T-helper 17 cell (primary cell): ENCODE measurements at places on chromosomes 16 and 17. TPM values are rescaled to one million over a fixed set of nuclear protein-coding genes. Genes with fewer than 3 reads are reported as not detected.

DNA sequence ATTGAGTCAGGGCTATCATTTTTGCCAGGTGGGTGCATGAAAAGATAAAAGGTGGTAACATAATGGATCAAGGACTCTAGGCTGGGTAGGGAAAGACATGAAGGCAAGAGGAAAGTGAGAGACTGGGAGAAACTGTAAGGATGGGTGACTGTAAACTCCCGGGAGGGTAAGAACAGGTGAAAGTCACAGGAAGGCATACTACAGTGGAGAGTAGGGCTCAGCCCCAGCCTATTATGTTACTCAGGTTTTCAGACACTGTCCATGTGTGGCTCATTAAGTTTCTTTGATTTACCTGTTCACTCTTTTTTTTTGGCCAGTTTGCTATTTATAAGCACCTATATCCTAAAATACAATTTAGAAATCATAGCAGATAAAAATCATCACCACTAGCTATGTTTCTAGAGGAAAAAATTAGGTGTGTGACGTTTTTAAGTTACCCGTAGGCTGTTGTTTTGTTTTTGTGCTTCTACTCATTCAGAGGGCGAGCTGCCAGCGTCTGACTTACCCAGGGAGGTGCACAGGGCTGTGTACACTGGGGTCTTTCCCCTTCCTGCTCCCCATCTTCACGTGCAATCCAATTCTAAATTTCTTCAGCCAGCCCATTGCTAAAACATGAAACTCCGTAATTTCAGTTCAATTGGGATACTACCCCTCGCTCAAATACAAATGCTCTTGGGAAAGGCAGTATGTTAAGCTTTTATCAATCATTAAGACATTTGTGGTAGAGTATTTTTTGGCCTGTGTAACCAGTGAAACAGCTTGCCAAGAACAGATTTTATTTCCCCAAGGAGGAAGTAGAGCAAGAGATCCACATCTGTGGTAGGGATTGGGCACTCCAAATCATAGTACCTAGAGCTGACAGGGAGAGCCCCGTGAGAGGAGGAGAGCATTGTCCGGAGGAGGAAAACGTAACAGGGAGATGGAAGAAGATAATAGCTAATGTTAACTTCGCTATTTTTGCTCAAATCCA, 21.7 kb upstream of the VWA3A start:
- no peak for DNase-seq

DNA sequence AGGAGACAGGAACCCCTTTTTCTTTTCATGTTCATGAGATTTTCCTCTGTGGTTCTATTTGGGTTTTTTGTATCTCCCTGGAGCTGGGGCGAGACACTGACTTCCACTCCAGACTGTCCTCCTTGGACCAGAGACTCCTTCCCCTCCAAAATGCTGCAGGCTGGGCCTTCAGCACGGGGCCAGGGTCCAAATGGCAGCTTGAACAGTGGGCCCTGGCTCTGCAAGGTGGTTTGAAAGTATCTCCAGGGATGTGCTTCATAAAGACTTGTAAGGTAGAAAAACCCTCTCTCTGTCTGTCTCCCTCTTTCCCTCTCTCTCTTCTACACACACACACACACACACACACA, 236.1 kb downstream of the ZNF423 start:
- no peak for DNase-seq

DNA sequence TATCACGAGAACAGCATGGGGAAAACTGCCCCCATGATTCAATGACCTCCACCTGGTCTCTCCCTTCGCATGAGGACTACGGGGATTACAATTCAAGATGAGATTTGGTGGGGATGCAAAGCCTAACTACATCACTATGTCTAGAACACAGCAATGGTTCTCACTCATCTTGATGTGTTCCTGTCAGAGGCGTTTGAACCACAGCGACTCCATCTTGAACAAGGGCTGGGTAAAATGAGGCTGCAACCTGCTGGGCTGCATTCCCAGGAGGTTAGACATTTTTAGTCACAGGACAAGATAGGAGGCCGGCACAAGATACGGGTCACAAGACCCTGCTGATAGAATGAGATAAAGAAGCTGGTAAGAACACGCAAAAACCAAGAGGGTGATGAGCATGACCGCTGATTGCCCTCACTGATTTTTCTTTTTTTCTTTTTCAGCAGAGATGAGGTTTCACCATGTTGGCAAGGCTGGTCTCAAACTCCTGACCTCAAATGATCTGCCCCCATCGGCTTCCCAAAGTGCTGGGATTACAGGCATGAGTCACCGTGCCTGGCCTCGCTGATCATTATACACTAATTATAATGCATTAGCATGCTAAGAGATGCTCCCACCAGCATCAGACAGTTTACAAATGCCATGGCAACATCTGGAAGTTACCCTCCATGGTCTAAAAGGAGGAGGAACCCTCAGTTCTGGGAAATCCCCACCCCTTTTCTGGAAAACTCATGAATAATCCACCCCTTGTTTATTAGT, 3.0 kb upstream of the PPY start:
- DNase-seq = no peak

GRCh38 chr16:24991349-24991748, 23.8 kb downstream of the ARHGAP17 start:
- no peak for DNase-seq

- DNase-seq = no peak
Measured at GRCh38 chr17:83133302-83134121, 54.1 kb downstream of the METRNL start.

DNA sequence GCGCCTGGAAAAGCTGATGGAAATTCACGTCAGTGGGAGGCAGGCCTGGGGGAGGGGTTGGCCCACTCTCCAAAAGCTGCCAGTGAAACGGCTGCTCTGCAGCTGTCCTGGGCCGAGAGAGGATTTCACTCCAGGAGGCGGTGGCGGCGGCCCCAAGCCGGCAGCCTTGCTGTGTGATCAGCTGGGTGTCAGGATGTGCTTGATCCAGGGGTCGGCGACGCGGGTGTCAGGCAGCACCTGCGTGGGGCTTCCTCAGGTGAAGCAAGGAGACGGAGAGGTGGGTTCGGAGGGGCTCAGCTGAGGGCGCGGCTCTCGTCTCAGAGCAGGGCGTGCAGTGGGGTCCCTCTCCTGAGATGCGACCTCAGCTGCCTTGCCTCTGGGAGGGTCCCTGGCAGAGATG, 7.0 kb downstream of the CBFA2T3 start:
- no peak for DNase-seq

- no peak for DNase-seq
Measured at GRCh38 chr16:88809068-88809675, 2.6 kb downstream of the APRT start.

DNA sequence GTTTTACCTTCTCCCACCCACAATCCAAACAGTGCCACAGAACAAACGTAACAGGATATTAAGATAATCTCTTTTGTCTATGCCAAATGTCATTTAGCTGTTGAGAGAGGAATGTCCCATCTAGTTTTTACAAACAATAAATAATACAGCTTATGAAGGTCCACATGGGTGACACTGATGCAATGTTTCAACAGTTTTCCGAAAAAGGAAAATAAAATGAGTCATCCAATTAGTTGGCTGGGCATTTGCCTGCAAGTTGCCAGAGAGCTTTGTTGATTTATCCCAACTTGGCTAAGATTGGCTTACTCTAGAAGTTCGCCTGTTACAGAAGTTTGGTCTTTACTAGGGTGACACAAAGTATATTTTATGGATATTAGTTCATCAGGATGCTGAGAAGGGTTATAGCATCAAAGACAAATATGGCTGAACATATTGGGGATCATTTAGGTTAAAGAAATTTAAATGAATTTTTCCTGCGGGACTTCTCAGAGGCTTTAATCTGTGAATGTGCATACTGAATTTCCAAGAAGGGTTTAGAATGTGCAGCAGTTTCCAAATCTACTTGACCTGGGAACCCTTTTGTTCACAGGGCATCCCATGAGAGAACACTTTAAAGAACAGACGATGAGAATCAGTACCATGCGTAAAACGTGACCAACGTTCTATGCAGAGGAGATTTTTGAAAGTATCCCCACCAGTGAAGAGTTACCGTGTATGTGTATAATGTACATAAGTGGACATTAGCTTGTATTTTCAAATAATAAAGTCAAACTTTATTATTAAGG, 73.1 kb downstream of the CDH13 start:
- no peak for DNase-seq

DNA sequence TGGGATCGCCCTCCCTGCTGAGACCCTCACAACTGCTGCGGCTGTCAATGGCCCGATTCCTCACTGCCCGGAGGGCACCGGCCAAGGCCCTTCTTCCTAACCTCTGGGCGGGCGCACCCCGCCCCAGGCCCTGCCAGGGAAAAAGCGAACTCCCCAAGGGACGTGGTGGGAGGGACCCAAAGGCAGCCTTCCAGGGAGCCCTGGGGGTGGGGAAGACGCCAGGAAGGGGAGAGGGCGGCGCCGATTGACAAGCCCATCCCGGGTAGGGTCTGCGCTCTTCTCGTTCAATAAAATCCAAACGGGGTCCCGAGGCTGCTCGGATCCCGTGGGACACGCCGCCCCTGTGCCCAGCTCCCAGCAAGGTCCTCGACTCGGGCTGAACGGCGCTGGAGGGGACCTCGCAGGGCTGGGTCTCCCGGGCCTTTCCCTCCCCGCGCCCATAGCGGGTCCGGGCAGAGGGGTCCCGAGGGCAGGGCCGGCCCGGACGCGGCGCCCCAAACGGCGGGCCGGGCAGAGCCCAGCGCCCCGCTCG, 416 bp downstream of the KIFC3 start:
- no peak for DNase-seq

- no peak for DNase-seq
Measured at GRCh38 chr16:11207646-11208045, 48.4 kb downstream of the SOCS1 start.

DNA sequence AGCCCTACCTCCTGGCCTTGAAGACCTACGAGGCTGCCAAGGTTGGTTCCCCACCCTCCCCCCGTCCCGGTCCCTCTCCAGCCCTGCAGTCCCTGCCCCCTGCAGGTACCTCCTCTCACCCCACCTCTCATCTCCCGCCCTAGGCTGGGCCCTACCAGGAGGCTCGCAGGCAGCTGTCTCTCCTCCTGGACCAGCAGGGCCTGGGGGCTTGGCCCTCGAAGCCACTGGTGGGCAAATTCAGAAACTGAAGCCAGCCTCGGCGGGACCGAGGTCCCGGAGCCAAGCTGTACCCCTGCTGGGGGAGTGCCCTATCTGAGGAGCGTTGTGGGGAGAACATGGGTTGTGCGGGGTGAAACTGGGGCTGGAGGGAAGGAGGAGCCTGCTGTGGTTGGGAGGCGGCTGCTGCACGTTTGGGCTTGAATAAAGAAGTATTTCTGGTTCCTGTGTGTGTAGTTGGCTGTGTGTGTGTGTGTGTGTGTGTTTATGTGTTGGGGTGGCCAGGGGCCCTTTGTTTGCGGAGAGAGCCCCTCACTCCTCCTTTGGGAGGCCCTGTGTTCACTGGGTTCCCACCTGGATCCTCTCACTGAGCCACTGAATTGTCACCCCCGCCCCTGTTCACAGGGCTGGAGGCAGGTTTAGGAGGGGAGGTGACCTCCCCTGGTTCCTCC, 5.9 kb downstream of the ADAD2 start:
- no peak for DNase-seq

- no peak for DNase-seq
Measured at GRCh38 chr16:88897696-88898425, 31.4 kb upstream of the PABPN1L start.

DNA sequence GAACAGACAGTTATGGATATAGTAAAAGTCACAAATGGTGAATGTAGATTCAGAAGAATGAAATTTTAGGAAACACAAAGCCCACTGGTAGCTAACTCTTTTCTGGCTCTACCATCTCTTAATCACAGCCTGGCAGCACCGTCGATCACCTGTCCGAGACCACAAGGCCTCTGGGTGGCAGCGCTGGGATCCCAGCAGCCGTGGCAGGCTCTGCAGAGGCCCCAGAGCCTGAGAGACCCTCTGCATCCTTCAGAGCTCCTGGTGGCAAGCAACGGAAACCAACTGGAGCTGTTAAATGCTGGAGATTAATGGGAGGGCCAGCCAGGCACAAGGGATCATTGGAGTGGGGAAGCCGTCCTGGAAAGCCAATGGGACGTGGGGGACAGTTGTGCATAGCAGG, 26.3 kb downstream of the LAT start:
- no peak for DNase-seq

GRCh38 chr17:65394811-65395472, 166.5 kb downstream of the AXIN2 start:
- no peak for DNase-seq

DNA sequence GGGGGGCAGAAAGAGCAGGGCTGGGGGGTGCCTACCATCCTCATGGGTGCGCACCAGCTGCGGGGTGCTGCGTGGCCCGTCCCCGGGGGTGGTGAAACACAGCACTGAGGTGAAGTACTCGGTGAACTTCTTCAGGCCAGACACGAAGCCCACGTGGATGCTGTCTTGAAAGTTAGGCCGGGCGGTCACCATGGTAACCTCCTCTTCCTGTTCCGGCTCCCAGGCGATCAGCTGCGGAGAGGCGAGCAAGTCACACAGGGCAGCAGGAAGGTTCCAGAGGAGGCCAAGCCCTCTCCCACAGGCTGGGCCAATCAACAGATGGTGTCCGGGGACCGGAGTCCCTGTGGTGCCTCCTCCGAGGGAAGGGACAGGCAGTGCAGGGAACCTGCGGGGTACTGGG, 90.1 kb upstream of the CDC42EP4 start:
- DNase-seq = no peak

- no peak for DNase-seq
Measured at GRCh38 chr17:37608351-37609169, 658 bp downstream of the SYNRG start.

GRCh38 chr17:81558941-81559806, 7.0 kb upstream of the FAAP100 start:
- no peak for DNase-seq

- peak; percentile 34 for DNase-seq
Measured at GRCh38 chr16:4505356-4506147, 29.4 kb downstream of the HMOX2 start.

- DNase-seq = no peak
Measured at GRCh38 chr17:32693194-32693897, 183.6 kb downstream of the MYO1D start.

- no peak for DNase-seq
Measured at GRCh38 chr17:28738680-28739384, 5.0 kb upstream of the TRAF4 start.

- DNase-seq = no peak
Measured at GRCh38 chr16:30664616-30665109, 6.4 kb downstream of the FBRS start.

ACSM2A gene
- not detected for total RNA-seq

PRM2 gene
- total RNA-seq = not detected

TEKT5 gene
- not detected for total RNA-seq

SERPINF2 gene
- 0.29 TPM for total RNA-seq

RPL38 gene
- 1,542 TPM for total RNA-seq

MT1G gene
- not detected for total RNA-seq

SGSH gene
- 151 TPM for total RNA-seq

TBX6 gene
- 0.94 TPM for total RNA-seq

CIAPIN1 gene
- 19.3 TPM for total RNA-seq

CASKIN2 gene
- 0.08 TPM for total RNA-seq

MEIOB gene
- not detected for total RNA-seq

USP6 gene
- total RNA-seq = 0.05 TPM
